Esophagus squamous epithelium (tissue), 5 donors: ENCODE measurements at places on chromosomes 5 and 9.

- DNase-seq, result no peak
Measured at GRCh38 chr9:2962471-2963172, 118.7 kb upstream of the PUM3 start.

GRCh38 chr9:125277411-125277810 lies 15.8 kb downstream of the GAPVD1 start:
- no peak for DNase-seq

DNA sequence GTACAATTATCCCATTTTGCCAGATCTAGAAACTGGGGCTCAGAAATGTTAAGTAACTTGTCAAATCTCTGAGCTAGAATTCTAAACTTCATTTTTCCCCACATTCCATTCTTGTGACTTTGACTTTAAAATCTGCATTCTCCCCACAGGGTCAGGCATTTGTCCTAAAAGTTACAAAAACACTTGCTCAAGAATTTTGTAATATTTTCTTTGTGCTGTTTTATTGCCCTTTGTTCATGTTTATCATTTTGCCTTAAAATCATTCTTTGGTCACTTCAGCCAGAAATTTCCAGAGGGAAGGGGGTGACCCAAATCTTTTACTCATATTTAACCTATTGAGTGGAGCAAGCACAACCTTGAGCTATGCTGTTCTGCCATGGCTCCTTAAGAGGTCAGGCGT lies 120.1 kb upstream of the CCL21 start:
- DNase-seq, result no peak

DNA sequence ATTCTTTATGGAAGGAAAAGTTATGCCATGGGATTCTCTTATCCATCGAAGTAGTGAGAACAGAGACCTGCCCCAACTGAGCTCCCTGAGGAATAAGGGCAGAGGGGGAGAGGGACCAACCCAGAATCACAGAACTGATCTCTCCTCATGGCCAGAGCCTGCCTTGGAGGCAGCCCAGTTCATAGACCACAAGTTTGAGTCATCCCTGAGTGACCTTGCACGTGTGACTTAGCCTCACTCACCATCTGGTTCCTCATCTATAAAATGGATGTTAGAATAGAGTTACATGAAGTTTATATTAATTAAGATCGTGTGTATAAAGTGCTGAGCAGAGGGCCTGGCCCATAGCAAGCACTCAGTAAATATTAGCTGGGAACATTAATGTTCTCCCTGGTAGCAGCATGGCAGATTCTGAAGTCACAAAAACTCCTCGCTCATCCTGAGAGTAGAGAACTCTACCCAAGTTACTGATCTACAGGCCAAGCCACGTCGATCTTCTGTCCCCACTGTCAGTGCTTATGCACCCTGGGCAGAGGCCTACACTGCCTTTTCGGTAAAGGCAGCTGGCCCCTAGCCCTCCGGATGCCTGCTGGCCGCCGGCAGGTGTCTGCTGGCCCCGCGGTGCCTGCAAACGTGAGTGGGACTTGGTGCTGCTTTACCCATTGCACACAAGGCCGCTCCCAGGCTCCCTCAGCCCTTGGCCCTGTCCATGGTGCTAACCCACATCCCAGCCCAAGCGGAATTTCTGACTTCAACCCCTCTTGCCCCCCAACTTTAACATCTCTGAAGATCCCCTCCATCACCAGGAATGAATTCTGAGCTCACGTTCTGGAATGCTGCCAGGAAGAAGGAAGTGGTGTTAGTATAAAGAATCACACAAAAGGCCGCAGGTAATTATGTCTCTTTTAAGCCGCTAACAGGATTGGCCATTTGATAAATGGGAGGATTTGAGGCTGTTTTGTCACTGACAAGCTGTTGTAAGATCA lies 61.1 kb upstream of the ARAP3 start:
- DNase-seq, result no peak

GRCh38 chr5:176543428-176544182 lies 5.5 kb upstream of the CDHR2 start:
- no peak for DNase-seq

- DNase-seq, result no peak
Measured at GRCh38 chr5:106691701-106692100, 979.0 kb downstream of the EFNA5 start.

DNA sequence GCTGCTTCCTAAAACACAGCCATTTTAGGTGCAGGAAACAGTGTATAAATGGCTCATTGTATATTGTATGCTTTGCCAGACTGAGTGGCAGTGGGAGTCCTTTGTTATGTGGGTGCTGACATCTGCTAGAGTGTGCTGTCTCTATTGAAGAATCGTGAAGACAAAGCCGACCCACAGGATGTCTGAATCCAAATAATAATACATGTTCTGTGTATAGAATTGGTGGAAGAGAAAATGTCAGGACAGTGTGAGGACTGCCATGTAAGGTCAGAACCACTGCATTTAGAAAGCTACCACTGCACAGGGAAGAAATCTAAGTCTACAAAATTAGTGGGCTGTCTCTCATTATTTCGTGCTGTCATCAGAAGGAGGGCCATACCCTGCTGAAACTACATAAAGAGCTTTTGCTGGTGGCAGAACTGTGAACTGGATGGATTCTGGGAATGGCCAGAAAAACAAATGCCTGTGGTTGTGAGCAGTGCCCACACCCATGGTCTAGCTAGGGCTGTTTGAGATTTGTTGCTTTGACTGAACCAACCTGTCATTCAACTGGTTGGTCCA lies 2.5 kb downstream of the IL7R start:
- DNase-seq, result no peak

DNA sequence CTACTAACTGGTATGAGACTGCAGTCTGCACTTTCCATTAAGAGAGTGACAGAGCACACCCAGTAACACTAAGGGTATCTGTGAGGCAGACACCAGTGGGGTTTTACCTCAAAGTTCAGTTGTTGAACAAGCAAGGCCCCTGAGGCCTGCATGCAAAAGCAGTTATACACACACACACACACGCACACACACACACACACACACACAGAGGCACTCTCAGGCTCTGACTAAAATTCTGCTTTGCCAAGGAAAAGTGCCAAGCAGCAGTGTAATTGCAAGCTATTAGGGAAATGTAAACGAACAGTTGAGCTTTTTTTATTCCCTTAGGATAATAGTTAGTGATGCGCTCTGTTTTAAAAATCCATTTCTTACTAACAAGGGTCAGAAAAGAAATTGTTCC lies 377.1 kb downstream of the SPOCK1 start:
- DNase-seq, result no peak

GRCh38 chr5:168132241-168132641 lies 159.2 kb upstream of the WWC1 start:
- DNase-seq, result no peak

- no peak for DNase-seq
Measured at GRCh38 chr5:168209244-168209995, 82.0 kb upstream of the WWC1 start.

- DNase-seq, result no peak
Measured at GRCh38 chr5:131378721-131379541, 115.1 kb downstream of the CDC42SE2 start.

DNA sequence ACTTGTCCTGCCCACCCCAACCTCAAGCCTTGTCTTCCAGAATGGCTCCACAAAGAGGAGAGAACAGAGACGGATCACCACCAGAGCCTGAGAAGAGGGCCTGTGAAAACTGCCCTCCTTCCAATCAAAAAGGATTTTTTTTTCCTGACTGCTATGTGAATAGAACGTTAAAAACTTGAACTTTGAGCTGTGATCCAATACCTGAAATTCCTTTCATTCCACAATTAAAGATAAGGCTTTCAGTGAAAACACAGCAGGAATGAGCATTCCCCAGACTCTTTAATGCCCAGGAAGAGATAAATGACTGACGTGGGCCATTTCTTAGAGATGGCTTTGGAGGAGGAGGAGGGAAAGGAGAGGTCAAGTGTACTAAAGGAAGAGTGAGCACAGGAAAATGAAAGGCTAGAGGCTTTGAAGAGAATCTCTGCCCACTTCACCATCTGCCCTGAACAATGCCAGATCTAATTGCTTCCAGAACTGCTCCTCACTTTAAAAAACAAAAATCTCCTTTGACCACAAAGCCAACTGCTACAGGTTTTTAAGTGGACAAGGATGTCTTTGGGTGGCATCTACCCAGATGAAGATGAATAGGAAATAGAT lies 177.9 kb upstream of the MAP3K1 start:
- DNase-seq, result no peak

DNA sequence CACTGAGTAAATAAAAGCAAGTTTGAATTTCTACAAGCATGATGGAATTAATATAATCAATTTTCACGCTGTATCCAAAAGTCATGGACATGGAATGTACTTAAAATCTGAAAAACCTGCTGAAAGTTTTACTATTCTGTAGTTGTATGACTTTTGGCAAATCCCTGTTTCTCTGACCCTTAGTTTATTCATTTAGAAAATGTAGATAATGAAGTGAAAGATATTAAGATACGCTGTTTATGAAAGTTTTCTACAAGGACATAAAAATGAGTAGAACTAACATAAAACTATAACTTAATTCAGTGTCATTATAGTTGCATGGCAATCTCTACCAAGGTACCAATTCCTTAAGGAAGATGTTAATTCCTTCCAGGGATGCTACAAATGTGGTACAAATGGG lies 363.2 kb upstream of the MPDZ start:
- DNase-seq, result no peak

DNA sequence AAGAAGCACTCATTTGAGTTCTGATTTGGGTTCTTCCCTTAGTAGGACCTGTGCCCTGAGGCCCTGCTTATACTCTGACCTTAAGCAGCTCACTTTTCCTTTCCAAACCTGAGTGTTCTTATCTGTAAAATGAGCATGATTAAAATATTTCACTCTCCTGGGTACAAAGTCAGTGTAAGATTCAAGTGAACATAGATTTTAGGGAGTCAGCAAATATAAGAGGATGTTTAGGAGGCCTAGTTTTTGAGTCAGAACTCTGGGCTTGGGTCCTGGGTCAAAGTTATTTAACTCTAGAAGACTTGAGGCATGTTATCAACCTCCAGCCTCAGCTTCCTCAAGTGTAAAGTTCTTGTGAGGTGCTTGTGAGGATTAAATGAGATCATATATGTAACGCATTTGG lies 8.7 kb upstream of the SPARC start:
- DNase-seq, result no peak
